ENCODE measurements at places on chromosomes 2 and 18. TPM values are rescaled to one million over a fixed set of nuclear protein-coding genes. Genes with fewer than 3 reads are reported as not detected.

Gene ADGRF3
- total RNA-seq: 0.35 TPM

Gene DPY30
- total RNA-seq: 60.4 TPM

Gene CAD
- total RNA-seq: 28.8 TPM

Gene LIMS3
- 2.4 TPM for total RNA-seq

Gene STAM2
- 39.8 TPM for total RNA-seq

Gene TNFAIP6
- total RNA-seq: 2.1 TPM

Gene DOK6
- total RNA-seq: 3.2 TPM

Gene SOX11
- 0.03 TPM for total RNA-seq

Gene GAL3ST2
- not detected for total RNA-seq

Gene DNER
- 1.2 TPM for total RNA-seq

Gene RGPD3
- 0.21 TPM for total RNA-seq

Gene PLEK
- 42.1 TPM for total RNA-seq

Gene LRP2
- 47.8 TPM for total RNA-seq

Gene CLHC1
- total RNA-seq: 15.2 TPM

Gene ACTG2
- 22.2 TPM for total RNA-seq

Gene LHCGR
- 0.30 TPM for total RNA-seq

Gene EFEMP1
- 219 TPM for total RNA-seq

Gene HOXD8
- 2.3 TPM for total RNA-seq

Gene UGT1A4
- not detected for total RNA-seq
